ENCODE measurements at places on chromosomes 6 and 20.
A peak's percentile ranks its signal among the peaks of the same experiment; 100 is the strongest.

GRCh38 chr6:36387440-36388303 lies at the start of gene ETV7:
ETV7 (minus strand) TSS chr6:36387669; CDS start chr6:36387541, 128 bp downstream.
- peak; percentile 24 for DNase-seq

GRCh38 chr20:7010527-7010926 lies 243.0 kb downstream of the BMP2 start:
- DNase-seq: no peak

DNA sequence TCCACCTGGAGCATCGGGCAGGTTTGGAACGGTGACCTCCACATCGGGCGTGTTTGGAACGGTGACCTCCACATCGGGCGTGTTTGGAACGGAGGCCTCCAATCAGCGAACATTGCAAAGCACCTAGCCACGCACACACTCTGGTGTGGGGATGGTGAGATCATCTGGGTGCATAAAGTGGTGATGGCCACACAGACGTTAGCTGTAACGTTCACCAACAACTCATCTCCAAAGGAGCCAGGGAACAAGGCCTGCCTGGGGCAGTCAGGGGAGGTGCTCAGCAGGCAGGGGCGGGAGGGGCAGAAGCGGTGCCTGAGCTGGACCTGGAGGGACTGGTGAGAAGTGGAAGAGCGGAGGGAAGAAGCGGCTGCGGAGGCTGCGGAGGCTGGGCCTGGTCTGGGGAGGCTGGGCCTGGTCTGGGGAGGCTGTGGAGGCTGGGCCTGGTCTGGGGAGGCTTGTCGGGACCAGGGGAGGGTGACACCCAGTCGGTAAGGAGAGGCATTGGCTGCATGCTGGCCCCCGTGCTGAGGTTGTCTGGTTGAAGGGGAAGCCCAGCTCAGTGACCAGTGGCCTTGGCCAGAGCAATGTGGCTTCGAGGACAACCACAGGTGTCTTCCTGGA lies 89.9 kb downstream of the PSMB1 start:
- DNase-seq: no peak

GRCh38 chr6:33118525-33119123 lies 42.8 kb downstream of the HLA-DPB1 start:
- peak; percentile 47 for DNase-seq

DNA sequence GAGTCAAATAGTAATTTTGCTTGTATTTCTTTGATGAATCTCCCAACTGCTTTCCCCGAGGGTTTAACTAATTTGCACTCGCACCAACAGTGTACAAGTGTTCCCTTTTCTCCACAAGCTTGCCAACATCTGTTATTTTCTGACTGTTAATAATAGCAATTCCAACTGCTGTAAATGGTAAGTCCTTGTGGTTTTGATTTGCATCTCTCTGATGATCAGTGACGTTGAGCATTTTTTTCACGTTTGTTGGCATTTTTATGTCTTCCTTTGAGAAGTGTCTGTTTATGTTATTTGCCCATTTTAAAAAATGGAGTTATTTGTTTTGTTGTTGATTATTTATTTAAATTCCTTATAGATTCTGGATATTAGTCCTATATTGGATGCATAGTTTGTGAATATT lies 399.8 kb upstream of the MAN1A1 start:
- DNase-seq: peak; percentile 30

- DNase-seq: no peak
These were observed 78.6 kb downstream of the CLVS2 start for GRCh38 chr6:123074616-123075015.

GRCh38 chr20:62111148-62111547 lies 11.1 kb upstream of the LSM14B start:
- DNase-seq: no peak

- no peak for DNase-seq
These were observed 6.8 kb upstream of the ADTRP start for GRCh38 chr6:11785415-11785773.

DNA sequence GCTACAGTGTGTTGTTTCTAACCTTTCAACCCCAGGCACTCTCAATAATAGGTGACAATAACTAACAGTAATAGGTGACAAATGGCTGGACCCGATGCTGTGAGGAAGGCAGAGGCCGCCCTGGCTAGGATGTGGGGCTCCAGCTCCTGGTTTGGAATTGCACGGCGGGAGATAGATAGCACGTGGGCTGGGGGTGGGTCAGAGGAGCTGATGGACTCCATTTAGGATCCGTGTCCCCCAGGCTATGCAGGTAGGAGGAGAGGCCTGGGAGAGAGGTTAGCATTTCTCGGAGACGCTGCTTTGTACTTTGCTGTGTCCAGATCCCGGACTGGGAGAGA lies 61.4 kb downstream of the EZR start:
- DNase-seq: no peak
